ENCODE measurements at places on chromosomes 2 and 18.

- DNase-seq: no peak
Measured at GRCh38 chr2:119255760-119256581, 32.3 kb downstream of the STEAP3 start.

DNA sequence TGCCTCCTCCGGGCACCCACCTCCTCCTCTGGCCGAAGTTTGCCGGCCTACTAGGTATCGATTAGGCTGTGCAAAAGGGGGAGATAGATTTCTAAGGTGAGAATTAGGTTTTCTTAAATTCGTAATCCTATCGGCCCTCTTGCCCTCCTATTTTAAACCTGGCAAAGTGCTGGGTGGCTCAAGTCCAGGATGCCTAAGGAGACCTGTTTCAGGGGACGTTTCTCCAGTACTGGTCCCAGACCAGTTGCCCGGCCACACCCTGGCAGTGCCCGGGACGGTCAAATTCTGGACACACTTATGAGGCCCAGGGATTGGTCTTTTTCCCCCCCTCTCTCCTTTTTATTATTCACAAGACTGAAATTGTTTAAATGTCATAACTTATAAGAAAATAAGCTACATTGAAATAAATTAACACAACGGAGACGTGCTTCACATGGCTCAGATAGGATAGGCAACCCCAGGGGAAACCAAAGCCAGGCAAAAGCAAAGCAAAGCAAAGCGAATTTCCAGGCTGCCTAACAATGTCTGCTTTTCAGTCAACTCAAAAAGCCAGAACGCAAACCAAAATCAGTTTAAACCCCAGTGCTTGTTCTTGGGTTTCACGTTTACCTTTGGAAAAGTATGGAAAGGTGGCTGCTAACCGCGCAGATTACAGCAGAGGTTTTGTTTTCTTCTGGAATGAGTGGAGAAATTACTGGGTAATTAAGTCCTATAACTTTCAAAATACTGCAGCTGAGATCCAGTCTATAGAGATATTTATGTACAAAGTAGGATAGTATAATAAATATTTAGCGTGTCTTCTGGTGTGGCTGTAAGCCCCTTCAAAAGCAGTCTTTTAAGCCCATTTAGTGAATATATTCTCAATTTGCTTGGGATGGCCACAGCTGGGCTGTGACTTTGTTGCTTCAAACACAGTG is 3.0 kb downstream of the GBX2 start:
- no peak for DNase-seq

- DNase-seq: no peak
Measured at GRCh38 chr2:237509151-237509550, 22.1 kb downstream of the MLPH start.

GRCh38 chr2:48026865-48027264 is 120.6 kb upstream of the FBXO11 start:
- no peak for DNase-seq

GRCh38 chr2:101622210-101623030 is 75.1 kb upstream of the MAP4K4 start:
- DNase-seq: no peak

DNA sequence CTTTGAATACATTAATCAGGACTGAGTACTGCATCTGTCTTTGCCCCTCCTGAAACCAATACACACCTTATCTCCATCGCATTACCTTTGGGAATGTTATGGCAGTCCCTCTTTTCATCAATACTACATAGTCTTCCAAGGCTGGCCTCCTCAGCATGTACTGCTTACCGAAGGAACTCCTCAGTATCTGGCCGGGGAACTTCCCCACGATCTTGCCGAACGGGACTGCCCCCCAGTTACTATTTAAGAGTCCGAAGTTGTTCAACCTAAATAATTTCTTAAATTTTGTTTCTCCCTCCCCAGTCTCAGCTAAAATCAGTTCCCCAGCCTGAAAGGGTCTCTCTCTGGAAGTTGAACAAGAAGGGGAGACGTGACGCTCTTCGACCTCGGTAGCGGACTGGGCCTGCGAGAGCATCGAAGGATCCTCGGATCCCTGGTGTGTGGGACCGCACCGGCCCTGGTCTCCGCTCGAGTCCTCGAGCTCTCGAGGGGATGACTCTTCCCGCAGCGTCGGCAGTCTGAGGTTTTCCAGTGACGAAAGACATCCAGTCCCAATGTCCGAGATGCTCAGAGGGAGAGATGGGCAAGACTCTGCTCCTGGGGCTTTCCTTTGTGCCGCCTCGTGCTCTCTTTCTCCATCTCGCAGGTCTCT is 489 bp downstream of the TRMT61B start:
- no peak for DNase-seq

DNA sequence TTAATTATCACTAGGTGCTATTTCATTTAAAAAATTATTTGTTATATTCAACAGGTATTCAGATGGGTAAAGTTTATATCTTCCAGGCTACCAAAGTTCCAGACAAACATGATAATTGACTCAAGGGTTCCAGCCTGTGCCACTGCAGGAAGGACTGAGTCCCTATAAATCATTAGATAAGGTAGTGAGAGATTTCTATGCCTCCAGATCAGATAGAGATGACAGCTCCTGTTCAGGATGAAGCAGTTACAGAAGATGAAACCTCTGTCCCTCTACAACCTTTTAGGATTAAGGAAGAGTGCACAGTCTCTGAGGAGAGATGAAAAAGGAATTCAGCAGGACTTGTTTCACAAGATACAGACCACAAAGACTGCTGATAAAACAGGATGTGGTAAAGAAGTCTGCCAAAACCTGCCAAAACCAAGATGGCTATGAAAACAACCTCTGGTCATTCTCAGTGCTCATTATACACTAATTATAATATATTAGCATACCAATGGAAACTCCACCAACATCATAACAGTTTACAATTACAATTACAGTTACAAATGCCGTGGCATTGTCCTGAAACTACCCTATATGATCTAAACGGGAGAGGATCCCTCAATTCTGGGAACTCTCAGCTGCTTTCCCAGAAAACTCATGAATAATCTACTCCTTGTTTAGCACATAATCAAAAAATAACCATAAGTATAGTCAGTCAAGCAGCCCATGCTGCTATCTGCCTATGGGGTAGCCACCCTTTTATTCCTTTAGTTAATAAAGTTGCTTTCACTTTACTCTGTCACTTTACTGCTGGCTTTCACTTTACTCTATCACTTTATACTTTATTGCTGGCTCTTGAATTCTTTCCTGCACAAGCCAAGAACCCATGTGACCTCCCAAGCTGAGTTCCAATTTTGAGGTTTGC is 288.5 kb downstream of the PDE11A start:
- no peak for DNase-seq

GRCh38 chr2:219661955-219662395 is 34.5 kb downstream of the SLC4A3 start:
- DNase-seq: no peak

DNA sequence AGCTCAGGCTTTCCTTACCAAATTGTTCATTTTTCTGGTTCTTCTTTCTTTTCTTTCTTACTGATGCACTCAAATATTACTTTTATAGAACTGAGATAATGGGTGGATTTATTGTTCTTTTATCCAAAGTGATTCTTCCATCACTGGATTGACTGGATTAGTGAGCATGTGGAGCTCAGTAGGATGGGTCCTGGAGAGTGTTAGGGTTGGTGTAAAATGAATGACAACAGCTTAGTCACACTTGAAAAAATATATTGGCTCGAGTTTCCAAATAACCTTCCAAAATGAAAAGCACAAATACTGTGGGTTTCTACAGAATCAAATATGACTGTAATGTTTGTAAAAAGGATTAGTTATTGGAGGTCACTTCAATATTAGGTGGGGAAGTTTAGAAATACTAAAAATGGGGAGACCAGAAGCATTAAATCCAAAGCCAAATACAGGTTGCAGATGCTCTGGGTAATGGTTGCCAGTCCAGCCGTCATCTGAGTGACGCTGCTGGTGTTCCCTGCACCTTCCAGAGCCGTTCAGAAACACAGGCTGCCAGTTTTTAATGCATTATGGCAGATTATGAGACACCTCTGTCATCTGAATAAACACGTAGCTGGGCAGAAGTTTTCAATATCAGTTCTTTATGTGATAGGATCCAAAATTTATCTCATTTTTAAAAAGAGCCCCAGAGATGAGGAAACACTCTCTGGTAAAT is 294.8 kb upstream of the NRP2 start:
- DNase-seq: no peak

- DNase-seq: no peak
Measured at GRCh38 chr2:203286532-203286931, 41.7 kb upstream of the ABI2 start.

DNA sequence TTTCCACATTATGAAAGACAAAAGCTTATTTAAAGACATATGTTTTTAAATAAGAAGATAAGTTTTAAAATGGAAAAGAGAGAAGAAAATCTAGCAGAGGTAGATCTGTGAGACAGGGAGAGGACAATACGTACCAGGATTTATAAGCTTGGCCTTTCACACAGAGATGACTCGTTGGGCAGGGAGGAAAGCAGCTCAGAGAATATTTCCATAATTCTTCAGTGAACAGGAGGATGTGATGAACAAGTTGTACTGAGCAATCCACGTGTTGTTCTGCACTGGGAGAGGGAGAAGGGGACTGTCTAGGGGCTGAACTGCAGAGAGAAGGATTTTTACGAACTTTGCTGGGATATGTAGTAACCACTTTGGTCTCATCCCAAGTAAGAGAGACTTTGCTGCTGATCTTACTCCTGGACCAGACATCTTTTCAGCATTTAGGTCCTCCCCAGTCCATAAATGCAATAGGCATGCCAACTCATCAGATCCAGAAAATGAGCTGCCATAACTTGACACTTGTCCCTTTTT is 162.5 kb upstream of the SETBP1 start:
- no peak for DNase-seq
